ENCODE measurements at places on chromosomes 3 and 15. TPM values are rescaled to one million over a fixed set of nuclear protein-coding genes. Genes with fewer than 3 reads are reported as not detected.
A peak's percentile ranks its signal among the peaks of the same experiment; 100 is the strongest.

Gene SPSB4
- total RNA-seq = 0.80 TPM

Gene NSUN3
- total RNA-seq = 18.0 TPM

DNA sequence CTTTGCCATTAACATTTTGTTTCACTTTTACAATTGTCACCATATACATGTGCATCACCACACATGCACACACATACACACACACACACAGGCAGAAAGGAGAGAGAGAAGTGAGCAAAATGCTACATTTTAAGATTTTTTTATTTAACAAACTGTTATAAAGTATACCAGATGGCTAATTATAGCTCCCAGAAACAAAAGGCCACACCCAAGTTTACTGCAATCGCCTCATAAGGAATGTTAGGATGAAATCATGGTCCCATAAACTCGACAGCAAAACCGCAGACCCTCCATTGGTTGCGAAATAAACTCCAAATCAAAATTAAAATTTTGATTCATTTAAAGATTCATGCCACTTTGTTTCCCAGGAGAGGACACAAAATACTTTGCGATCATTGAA lies 16.1 kb upstream of the C15orf61 start:
- DNase-seq = no peak
- peaks cover 19% of the 10 kb centered on the region for H3K4me1 ChIP-seq
- no peak overlapping the region for H3K4me3 ChIP-seq
- no peak overlapping the region for H3K27ac ChIP-seq
- no peaks in the 10 kb centered on the region for H3K36me3 ChIP-seq

GRCh38 chr3:111485086-111485485 lies 56.9 kb upstream of the CD96 start:
- no peaks in the 10 kb centered on the region for H3K27me3 ChIP-seq
- H3K36me3 ChIP-seq = no peaks in the 10 kb centered on the region
- no peak overlapping the region for H3K27ac ChIP-seq
- H3K4me1 ChIP-seq = no peaks in the 10 kb centered on the region

- no peaks in the 10 kb centered on the region for H3K4me1 ChIP-seq
- no peaks in the 10 kb centered on the region for H3K27me3 ChIP-seq
- H3K4me3 ChIP-seq = no peak overlapping the region
- no peak for DNase-seq
- no peaks in the 10 kb centered on the region for H3K36me3 ChIP-seq
- no peak overlapping the region for H3K27ac ChIP-seq
Measured at GRCh38 chr3:197586181-197586580, 30.4 kb upstream of the BDH1 start.

Gene FGF7
- total RNA-seq = 24.2 TPM

DNA sequence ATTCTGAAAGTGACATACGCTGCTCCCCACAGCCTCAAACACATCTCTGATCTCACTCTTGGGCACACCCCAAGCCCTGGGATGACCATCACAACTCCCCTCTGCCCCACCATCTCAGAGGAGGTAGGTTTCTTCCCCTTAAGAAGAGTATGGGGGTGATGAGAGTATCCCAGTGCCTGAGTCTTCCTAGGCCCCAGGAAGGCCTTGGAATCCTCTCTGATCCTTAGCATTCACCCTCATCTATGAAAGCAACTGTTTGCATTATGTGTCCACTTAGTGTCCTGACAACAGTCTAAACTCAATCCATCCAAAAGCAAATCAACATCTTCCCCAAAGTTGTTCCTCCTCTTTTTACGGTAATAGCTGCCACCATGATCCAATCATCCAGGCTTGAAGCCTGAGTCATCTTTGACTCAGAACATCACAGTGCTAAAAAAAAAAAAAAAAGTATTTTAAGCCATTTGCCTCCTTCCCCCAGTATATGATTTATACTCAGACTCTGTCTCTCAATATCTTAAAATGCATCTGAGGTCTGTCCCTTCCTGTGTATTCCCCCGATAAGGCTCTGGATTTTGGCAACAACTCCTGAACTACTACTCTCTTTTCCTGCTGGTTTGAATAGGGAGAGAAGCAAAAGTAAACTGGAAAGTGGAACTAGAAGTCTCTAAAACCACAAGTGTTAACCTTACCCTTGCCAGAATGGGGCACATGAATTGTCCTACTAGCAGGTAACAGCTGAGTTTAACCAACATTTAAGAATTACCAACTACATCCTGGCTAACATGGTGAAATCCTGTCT lies 22.5 kb downstream of the POPDC2 start:
- DNase-seq = no peak
- peak overlapping the region; percentile 90 for H3K27ac ChIP-seq
- peaks cover 38% of the 10 kb centered on the region for H3K4me1 ChIP-seq
- peak overlapping the region; percentile 20 for H3K4me3 ChIP-seq

DNA sequence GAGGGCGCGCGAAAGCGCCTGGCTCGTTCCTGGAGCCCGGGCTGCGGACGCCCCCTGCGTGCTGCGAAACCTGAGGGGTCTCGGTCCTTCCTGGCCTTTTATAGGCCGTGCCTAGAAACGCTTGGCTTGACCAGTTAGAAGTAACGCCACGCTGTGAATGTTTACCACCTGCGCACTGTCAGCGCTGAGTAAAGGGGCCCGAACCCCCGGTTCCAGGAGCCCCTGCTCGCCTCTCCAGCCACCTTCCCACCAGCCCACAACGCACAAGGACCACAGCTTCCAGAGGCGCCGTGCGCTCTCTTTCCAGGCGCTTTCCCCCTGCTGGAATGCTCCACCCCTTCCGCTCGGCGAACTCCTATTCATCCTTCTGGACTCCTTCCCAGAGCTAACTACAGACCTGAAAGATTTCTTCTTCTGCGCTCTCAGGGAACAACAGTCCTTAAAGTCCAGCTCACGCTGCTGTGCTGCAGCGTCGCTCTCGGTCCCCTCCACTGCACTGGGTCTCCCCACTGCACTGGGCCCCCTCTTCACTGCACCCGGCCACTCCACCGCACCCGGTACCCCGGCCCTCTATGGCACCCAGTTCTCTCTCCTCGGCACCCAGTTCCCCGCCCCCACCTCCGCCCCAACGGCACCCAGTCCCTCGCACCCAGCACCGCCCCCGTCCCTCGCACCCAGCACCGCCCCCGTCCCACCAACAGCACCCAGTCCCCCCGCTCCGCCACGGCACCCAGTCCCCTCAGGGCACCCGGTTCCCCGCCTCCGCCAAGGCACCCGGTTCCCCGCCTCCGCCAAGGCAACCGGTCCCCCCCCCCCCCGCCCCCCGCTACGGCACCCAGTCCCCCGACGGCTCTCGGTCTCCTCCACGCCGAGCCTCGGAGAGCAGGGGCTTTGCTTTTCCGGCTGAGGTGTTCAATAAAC lies 69.8 kb downstream of the SQOR start:
- H3K36me3 ChIP-seq = no peaks in the 10 kb centered on the region
- H3K27ac ChIP-seq = no peak overlapping the region
- H3K27me3 ChIP-seq = peaks cover 11% of the 10 kb centered on the region
- peak overlapping the region; percentile 54 for H3K4me3 ChIP-seq
